Right forelimb (tissue), 1 donor: ENCODE measurements at places on chromosomes 5 and 9.

- DNase-seq: no peak
These were observed 131.4 kb downstream of the FGF10 start for GRCh38 chr5:44257653-44258365.

GRCh38 chr5:106386287-106386686 lies 1284.5 kb downstream of the EFNA5 start:
- DNase-seq: no peak

DNA sequence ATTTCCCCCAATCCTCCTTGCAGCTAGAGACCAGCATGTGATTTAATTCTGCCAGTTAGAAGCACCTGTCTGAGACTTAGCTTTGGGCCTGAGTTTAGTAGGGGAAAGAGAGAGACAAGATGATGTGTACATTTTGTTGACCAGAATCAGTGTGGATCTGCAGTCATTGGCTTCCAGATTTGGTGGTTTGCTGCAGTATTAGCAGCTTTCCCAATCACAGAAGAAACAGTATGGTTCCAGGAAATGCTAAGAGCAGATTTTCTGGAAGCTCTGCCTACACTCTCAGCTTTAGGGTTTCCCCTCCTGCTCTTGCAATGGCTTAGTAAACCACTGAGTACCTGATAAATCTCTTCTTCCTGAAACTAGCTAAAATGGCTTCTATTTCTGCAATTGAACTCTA lies 48.8 kb upstream of the FREM1 start:
- no peak for DNase-seq

DNA sequence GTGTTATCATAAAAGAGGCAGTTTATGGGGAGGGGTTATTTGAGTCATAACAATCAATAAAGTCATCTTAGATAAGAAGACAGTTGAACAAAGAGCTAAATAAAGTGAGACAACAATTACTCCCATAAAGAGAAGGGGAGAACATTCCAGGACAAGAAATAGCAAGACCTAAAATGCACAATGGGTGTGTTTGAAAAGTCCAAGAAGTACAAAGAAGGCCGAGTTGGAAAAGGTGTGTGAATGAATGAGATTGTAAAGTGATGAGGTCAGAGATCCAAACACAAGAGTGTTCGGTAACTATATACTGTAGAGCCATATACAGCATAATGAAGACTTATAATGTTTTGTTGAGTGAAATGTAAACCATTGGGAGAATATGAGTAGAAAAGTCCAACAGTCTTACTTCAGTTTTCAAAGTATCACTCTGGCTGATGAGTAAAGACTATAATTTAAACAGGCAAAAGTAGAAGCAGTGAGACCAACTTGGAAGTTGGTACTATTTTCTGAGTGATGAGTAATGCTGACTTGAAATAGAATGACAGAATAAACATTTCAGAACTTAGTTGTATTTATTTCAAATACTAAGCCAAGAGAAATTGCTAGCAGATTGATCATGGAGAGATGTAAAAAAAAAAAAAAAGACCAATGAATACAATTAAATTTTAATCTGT lies 868.7 kb upstream of the CDH9 start:
- DNase-seq: no peak

DNA sequence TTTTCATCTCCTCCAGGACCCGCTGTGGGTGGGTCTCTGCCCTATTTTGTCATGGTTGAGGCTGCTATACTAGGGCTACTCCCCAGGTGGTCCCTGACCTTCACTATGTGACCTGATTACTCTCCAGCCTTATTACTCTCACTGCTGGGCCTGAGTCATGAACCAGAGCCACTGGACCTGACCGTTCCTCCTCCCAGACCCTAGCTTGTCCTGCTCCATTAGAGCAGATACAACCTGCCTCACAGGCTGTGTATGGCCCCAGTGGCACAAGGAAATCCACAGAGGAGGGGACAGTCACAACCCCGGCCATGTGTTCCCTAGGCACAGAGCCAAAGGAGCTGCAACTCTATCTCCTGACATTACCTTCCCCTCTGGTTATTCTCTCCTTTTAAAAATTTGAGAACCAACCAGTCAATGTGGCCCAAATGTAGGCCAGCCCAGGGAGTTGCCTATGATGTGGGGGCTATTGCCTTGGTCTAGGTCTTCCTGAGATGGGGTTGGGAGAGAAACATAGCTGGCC lies 96.0 kb upstream of the FSTL4 start:
- DNase-seq: no peak

DNA sequence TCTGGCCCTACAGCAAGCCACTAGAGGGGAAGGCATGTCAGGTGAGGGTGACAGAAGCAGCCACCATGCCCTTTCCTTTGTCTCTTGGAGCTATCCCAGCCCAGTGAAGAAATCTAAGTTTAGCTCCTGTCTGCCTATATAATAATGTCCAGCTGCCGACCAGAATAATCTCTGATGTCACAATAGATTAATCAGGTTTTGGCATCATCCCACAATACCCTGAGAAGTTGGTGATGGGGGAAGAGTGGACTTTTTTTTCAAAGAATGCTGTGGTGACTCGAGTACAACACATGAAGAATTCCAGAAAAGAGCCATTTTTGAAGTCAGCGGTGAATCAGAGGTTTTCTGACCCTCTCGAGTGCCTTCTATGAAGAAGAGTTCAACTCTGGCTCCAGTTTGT lies 1.7 kb upstream of the TSLP start:
- no peak for DNase-seq

DNA sequence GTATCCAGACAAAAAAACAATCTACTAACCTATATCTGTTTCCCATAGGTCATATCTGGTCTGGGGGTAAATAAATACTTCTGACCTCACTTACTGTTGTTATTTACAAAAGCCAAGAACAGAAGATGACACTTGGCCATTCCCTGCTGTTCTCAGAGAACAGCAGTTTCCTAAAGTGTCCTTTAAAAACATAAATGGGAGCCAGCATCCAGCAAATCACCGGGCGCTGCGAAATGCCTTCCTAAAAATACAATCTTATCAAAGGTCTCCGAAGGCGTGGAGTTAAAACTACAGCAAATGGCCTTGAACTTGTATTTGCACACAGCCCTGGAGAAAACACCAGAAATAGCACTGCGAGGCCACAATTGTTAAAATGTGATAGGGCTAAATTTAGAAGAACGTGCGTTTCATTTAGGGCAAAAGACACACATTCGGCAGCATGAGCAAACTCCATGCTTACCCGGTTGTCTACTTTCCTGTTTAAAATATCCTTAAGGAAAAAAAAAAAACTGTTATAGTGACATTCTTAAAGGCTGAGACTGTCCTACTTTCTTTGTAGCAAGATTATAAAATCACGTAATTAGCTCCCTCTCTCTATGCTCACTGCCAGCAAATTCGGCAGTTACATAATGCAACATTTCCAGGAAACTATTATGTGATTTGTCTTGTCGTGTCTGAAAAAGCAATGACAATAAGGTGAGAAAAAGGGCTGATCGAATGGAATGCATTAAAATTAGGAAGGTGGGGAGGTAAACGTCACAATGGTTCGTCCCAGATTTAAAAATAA lies 1.5 kb downstream of the NFIL3 start:
- peak; percentile 50 for DNase-seq

GRCh38 chr9:109780453-109781033 lies 545 bp downstream of the PALM2AKAP2 start:
- peak; percentile 74 for DNase-seq

- no peak for DNase-seq
These were observed 179.8 kb downstream of the ENC1 start for GRCh38 chr5:74460694-74461093.

DNA sequence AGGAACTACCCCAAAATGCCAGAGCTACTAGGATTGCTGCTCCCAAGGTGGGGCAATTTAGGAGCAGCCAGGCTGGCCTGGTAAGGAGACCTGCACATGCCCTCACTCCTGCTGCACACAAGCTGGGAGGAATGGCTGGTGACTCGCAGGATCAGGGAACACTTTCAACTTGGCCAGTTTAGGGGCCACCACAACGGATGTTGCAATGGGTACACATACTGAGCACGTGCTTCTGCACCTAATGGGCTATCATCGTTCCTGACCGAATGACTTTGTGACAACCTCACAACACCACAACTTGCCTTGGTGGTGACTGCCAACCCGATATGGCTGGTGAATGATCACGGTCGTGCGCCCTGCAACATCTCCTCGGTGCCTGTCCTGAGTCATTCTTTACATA lies 172.0 kb downstream of the ROR2 start:
- no peak for DNase-seq

GRCh38 chr9:95250462-95251221 lies 66.9 kb downstream of the FANCC start:
- DNase-seq: no peak

DNA sequence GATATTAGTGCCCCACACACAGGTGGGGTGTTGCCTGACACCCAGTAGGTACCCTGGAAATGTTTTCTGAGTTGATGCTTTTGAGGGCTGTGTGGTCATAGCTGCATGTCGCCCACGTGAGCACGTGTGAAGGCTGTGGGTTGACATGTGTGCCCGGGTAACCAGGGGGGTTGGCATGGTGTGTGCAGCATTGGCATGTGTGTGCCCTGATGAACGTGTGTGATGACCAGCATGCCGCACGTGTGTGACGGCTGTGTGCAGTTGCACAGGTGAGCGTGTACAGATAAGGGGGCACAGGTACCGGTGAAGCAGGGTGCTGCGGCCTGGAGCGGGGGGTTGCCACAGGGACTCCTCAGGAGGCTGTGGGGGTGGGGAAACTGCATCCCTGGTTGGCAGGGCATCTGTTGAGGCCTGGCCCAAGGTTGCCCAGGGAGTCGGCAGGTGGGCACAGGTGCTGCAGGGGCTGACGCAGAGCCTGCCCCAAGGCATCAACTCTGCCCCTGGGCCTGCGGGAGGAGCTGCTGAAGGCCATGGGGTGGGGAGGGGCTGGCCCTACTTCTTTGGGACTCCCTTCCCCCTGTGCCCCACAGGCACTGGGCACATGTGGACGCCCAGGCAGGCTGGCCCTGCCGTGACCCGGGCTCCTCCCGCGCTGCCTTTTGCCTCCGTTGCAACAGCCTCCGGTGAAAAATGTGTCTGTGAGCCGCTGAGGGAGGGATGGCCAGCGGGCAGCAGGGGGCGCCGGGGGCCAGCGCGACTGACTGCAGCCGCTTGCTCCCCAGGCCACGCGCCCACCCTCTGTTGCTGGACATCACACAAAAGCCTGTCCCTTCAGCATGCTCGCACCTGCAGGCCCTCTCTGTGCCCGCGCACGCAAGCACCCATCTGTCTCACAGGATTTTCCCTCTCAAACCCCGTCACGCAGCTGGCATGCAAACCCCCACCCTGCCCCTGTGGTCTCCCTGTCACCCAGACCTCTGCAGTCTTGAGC lies 2.2 kb downstream of the UNC5A start:
- peak; percentile 65 for DNase-seq

- DNase-seq: no peak
These were observed 17.3 kb downstream of the QSOX2 start for GRCh38 chr9:136228107-136228875.
